Cardiac septum (tissue), 1 donor: ENCODE measurements at places on chromosomes 11 and 22.

GRCh38 chr11:118238421-118238820 lies 13.6 kb upstream of the JAML start:
- no peak for DNase-seq

DNA sequence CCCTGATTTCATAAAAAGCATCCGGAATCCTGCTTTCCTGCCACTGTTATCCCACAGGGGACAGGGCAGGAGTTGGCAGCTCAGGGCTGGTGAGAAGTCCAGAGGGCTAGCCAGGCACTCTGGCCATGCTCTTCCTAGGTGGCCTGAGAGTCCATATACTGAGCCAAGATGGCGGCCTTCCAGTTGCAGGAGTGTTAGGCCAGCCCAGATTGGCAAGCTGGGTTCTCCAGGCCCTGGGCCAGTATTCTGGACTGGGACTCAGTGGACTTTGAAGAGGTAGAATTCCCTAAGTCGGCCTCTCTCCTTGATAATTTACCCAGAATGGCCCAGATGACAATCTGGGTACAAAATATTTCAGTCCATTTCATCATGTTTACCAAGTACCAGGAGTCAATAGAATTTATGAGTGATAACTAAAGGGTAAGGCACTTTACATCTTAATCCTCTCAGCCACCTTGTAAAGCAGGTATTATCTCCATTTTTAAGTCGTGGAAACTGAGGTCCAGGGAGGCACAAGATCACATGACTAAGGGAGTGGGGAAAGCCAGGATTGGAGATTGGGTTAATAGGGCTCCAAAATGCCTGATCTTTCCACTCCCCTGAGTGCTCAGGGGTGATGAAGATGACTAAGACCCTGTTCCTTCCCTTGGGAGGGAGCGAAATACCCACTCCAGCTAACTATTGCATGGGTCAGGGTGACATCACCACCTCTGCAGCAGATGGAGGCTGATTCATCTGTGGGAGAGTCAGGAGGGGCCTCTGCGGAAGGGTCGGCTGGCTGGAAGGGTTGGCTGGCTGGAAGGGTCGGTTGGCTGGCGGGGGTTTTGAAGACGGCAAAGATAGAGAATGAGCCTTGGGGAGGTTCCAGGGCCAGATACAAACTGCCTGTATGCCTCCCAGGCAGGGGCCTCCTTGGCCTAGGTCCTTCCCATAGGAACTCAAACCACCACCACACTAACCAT lies 1.2 kb upstream of the MICALL1 start:
- no peak for DNase-seq

- no peak for DNase-seq
Measured at GRCh38 chr11:1511937-1512496, 25.4 kb upstream of the MOB2 start.

DNA sequence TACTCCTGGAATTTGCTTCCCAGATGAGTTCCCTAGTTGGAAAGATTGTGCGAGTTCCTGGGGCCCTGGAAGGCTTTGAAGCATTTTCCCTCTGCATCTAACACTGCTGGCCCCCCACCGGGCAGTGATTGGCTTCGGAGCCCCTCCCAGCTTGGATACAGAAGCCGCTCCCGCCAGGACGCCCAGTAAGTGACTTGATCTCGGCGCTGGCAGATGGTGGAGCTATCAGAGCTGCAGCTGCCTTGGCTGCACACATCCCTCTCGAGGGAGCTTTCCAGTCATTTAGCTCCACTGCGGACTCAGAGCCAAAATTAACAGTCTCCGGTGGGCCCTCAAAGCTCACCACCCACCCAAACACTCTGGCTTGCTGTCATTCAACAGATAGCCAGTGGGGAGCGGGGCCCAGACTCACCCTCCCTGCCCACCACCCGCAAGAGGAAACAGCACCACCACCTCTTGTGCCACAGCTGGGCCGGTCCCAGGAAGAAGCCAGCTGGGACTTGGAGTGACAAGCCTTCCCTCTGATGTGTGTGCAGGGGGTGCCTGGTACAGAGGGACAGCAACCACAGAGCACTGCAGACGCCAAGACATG lies 162.3 kb downstream of the TRIM29 start:
- no peak for DNase-seq

DNA sequence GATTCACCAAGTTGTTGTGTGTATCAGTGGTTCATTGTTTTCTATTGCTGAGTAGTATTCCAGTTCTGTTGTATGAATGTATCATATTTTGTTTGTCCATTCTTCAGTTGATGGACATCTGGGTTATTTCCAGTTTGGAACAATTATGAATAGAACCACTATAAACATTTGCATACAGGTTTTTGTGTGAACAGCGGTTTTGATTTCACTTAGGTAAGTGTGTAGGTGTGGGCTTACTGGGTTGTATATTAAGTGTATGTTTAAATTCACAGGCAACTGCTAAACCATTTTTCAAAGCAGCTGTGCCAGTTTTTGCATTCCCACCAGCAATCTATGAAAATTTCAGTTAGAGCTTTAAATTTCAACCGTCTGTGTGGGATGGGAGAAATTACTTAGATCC lies 217.8 kb downstream of the NELL1 start:
- DNase-seq = no peak

DNA sequence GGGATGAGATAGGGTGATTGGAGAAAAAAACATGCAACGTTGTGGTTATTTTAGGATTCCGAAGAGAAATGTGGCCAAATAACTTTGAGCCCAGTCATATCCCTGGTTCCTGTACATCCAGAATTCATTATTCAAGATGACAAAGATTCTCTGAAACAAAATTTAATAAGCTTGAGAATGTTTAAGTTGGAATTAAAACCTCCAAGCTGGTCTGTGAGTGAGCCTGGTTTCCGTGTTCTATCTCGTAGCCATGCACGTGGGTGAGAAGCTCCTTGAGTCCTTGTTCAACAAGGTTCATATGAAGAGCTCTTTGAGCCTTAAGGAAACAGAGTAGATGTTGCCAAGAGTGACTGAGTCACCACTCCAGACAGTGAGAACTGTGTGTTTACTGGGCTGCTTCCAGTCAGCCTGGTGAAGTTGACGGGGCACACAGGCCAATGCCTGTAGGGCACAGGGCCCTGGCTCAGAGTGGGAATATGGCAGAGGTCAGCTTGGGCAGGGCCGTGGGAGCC lies 206.5 kb downstream of the NAV2 start:
- DNase-seq = no peak

- DNase-seq = no peak
Measured at GRCh38 chr11:10913075-10913474, 55.2 kb upstream of the ZBED5 start.

DNA sequence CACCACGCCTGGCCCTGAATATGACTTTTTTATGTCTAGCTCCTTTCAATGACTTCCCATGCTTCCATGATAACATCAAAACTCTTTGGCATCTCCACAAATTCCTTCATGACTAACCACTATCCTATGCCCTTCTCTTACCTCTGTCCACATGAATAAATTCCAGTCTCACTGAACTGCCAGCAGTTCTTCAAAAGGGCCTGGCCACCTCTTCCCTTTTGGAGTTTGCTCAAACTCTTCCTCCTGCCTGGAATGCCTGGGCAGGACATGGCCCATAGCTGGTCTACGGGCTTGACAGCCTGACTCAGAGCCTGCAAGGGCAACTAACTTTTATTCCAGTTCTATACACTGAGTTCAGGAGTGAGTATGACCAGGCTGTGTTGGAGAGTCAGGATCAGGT lies 41.8 kb upstream of the ZBTB16 start:
- no peak for DNase-seq

- peak; percentile 88 for DNase-seq
Measured at GRCh38 chr11:57644748-57645688, 4.7 kb downstream of the YPEL4 start.

DNA sequence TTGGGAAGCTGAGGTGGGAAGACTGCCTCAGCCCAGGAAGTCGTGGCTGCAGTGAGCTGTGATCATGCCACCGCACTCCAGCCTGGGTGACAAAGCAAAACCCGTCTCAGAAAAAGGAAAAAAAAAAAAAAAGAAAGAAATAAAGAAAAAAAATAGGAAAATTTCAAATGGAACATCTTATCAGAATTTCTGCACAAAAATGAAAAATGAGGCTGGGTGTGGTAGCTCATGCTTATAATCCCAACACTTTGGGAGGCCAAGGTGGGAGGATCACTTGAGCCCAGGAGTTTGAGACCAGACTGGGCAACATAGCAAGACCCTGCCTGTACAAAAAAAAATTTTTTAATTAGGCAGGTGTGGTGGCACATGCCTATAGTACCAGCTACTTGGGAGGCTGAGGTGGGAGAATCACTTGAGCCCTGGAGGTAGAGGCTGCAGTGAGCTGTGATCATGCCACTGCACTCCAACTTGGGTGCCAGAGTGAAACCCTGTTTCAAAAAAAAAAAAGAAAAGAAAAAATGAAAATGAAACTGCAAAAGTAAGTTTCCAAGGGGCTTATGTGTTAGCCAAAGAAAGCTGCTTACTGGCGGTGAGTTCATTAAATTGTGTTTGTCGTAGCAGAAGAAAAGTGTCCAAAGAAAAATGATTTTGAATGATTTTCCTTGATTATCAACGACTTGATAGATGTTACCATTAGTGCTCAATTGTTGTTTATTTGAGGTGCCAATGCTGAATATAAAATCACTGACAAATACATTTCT lies 7.5 kb upstream of the CRKL start:
- no peak for DNase-seq

GRCh38 chr11:14067686-14068085 lies 105.2 kb downstream of the SPON1 start:
- no peak for DNase-seq

DNA sequence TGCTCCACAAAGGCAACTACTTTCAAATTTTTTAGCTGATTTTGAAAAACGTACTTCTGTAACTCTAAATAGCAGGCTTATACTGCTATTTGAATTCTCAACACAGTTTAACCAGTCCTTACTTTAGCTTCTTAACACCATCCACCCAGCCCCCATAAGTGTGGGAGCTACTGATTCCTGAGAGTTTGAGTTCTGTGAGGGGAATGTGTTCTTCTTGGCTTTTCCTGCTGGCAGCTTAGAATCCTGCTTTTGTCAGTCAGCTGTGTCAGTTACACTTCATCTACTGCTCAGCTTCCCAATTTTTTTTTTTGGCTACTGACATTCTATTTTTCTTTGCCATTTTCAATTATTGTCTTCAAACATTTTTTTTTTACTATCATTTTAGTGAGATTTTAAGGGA lies 440.4 kb downstream of the INSC start:
- no peak for DNase-seq

GRCh38 chr11:1647901-1648652 lies 18.5 kb downstream of the KRTAP5-5 start:
- DNase-seq = no peak

DNA sequence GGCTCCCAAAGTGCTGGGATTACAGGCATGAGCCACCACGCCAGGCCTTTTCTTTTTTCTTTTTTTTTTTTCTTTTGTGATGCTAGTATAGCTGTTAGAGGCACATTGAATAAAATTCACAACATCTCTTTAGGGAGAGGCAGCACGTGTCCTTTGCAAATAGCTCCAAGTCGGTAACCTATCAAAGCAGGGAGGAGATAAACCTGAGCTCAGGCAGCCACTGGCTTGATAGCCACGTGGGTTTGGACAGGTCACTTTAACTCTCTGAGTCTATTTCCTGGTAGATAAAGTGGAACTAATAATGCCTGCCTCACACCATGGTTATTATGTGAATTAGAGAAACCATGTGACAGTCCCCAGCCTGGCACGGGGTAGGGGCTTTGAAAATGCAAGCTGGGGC lies 43.1 kb upstream of the ATXN10 start:
- DNase-seq = no peak

DNA sequence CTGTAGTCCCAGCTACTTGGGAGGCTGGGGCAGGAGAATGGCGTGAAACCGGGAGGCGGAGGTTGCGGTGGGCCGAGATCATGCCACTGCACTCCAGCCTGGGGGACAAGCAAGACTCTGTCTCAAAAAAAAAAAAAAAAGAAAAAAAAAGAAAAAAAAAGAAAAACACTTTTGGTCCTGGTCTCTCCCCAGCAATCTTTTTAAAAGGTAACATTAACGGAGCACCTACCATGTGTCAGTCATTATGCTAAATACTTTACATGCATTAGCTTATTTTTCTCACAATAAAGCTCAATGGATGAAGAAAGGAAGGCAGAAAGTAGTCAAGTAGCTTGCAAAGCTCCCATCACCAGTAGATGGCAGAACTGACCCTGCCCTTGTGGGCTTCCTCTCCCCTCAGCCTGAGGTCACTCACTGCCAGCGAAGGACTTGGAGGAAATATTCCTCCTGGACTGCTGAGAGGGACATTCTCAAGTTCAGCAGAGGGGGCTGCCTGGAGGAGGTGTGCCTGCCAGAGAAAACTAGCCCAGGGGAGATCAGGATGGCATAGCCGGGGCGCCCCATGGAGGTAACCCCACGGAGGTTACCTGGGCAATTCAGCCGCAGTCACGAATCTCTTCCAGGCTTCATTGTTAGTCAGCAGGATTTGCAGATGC lies 15.5 kb downstream of the APOL3 start:
- no peak for DNase-seq

DNA sequence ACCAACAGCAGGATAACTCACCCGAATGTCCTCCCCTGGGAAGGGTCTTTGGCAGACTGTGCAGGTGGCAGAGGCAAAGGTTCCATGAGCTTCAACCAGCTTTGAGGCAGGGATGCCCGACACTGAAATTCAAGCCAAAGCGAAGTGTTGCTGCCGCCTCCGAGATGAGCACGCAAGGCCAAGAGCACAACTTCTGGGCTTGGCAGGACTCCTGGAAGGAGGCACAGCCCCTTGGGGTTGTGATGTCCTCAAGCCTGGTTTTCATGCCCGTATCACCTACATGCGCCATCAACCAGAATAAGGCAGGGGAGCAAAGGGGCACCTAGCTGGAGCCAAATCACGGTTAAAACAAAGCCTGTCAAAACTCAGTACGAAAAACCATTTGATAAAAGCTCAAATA lies 5.7 kb downstream of the SIRT3 start:
- no peak for DNase-seq

GRCh38 chr11:16785520-16786128 lies 47.2 kb downstream of the C11orf58 start:
- DNase-seq = peak; percentile 83

DNA sequence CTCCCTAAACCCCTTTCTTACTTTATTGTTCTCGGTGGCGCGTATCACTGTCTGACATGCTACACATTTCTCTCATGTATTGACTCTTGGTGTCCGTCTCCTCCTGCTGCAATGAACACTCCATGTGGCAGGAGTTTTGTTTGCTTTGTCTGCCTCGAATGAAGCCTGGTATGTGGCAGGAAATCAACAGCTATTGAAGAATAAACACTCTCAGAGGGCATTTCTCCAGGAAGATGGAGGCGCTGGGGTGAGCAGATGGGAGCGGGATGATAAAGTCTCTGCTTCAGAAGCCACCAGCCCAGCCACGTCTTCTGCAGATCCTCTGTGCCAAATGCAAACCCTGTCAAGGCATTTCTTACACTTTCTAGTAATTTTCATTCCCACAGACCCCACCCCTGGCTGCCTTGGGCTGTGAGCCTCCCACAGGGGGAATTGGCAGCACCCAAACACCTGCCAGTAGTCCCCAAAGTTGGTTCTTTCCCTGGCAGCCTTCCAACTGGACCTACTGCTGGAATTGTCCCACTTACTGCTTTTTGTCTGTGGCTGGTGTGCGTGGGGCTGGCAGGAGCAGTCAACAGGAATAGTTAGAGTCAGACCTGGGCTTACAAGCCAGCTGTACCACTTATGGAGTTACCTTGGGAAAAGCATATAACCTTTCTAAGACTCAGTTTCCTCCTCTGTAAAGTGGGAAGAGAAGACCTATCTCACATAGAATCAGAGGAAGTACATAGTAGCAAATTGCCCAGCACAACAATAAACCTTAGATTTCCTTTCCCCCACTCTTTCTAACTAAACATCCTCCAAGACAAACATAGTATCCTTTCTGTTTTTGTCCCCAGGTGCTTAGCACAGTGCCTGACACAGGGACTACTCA lies 13.3 kb upstream of the IL10RA start:
- no peak for DNase-seq
